Neural progenitor cell (in vitro differentiated cells): ENCODE measurements at places on chromosomes 4 and X.

- no peak for DNase-seq
These were observed 211.6 kb upstream of the DKK2 start for GRCh38 chr4:107247738-107248137.

GRCh38 chr4:38101563-38101962 is 141.4 kb downstream of the PTTG2 start:
- DNase-seq, result no peak

DNA sequence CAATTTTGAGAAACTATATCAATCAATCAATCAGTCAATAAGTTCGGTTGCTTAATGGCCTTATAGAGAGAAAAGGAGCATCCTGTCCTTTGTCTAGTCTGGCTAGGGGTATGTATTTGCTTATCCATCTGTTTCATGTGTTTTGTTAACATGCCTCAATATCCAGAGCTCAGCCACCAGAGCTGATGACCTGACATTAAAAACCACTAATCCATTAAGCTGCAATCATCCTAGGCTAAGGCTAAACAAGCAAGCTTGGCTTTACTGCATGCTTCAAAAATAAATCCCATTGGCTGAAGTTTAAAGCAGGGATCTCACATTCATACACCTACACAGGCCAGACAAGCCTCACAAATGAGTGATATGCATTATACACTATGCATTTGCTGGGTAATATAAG is 139.7 kb downstream of the INPP4B start:
- no peak for DNase-seq

- peak; percentile 17 for DNase-seq
These were observed 74.6 kb downstream of the CC2D2A start for GRCh38 chr4:15544248-15544729.

DNA sequence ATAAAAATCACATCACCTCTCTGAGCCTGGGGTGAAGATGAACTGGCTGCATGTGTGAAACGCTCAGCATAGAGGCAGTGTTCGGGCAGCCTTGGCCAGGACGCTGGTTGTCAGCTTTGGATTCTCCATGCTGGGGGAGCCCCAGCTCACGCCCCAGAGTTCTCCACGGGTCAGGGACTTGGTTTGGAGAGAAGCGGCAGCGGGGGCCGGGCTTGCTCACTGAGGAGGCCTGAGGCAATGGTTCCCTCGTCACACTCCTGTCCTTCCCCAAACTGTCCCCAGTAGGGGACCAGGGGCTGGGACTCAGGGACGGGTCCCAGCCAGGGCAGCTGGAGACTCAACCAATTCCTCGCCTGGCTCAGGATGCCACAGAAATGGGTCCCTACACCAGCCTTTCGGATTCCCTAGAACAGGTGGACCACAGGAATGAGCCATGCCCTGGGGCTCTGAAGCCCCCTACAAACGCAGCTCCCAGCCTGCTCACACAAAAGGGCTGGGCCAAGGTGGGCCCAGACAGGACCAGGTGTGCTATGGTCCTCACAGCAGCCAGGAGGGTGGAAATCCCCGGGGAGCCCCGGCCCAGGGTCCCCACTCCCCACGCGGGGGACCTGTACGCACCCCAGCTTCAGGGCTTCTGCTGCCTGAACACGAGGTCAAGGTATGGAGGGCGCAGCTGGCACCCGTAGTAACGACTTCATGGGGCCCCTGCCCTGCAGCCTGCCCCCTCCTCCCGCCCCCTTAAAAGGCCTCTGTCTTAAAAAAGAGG is 1.4 kb downstream of the MXD4 start:
- DNase-seq, result no peak

DNA sequence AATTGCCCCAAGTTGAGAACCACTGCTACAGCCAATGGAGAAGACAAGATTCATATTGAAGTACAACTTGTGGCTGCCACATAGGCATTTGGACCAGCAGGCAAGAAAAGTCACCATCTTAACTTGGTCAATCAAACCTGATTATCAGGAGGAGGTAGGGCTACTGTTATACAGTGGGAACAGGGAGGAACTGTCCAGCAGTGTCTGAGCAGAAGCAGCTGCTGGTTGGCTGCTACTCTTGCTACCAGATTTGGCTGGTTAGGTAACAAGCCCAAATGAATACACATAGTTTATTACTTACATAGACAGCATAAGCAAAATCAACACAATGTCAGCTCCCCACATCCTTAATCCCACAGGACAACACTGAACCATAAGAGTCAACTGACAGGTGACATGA is 39.4 kb downstream of the ATP1B4 start:
- DNase-seq, result no peak

- no peak for DNase-seq
These were observed 185.0 kb upstream of the GPRIN3 start for GRCh38 chr4:89492581-89493071.

- DNase-seq, result no peak
These were observed 22.1 kb downstream of the EPGN start for GRCh38 chr4:74330295-74330750.

- DNase-seq, result no peak
These were observed 25.2 kb downstream of the BMX start for GRCh38 chrX:15525664-15526416.

GRCh38 chrX:130119312-130119898 is 9.1 kb upstream of the ELF4 start:
- DNase-seq, result no peak

DNA sequence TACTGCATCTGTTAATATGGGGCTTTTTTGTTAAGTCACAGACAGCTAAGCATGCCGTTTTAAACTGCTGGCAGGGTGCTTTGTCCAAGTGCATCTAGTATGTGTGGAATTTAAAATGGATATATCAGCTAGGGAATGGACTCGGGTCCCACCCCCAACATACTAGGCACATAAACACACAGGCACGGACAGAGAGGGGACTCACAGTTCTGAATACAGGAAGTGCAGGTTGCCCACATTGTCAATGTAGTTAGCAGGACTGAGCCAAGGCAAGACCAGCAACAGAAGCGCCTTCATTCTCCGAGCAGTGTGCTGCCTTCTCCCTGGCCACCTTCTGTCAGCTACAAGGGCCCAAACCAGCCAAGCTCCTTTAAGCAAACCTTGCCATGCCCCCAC is 33.6 kb downstream of the LNX1 start:
- no peak for DNase-seq

GRCh38 chr4:1763550-1764080 is 29.5 kb upstream of the FGFR3 start:
- peak; percentile 39 for DNase-seq

GRCh38 chrX:57655065-57655464 is 25.0 kb downstream of the NLRP2B start:
- no peak for DNase-seq

DNA sequence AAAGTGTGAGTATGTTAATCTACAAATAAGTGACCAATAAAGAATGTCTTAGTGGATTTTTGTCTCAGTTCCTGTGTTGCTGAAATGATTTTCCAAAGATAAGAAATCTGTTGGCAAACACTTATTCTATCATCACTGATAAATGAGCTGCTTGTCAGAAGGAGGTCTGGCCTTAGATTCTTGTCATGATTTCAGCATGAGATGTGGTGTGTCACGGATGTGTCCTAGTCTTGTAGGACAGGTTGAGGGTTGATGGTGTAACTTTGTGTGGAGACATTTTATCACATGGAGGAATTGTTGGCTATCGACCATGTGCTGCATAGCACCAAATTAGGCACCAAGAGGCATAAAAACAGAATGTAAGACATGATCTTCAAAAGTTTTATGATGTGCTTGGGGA is 31.8 kb upstream of the LIMCH1 start:
- no peak for DNase-seq

DNA sequence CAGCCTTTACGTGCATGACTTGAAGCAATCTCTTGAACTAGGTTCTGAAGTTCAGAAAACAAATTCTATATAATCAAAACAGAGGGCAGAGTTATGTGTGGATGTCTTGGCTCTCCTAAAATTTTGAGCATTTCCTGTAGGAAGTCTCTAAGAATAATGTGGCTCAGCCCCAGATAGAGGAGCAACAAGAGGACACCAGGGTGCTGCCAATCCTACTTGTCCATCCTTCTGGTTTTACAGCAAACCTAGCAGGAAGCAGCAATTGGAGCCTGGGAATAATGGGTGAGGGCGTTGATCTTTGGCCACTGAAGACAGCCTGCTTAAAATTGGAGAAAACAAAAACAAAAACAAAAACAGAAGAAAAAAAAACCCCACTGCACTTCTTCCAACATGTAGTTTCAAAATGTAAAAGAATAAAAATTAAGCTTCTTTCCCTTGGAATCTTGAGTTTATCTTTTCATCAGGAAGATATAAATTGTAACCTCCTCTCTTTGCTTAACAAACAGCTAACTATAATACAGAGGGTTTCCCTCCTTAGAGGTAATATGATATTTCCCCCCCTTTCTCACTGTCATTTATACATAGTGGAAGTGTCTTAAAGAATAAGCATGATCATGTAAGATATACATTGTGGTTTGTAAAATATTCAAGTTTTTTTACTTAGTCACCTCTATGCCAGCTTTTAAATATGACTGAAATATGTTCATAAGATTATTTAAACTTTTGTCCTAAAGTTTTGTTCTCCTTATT is 130.6 kb downstream of the FBXO8 start:
- peak; percentile 69 for DNase-seq

DNA sequence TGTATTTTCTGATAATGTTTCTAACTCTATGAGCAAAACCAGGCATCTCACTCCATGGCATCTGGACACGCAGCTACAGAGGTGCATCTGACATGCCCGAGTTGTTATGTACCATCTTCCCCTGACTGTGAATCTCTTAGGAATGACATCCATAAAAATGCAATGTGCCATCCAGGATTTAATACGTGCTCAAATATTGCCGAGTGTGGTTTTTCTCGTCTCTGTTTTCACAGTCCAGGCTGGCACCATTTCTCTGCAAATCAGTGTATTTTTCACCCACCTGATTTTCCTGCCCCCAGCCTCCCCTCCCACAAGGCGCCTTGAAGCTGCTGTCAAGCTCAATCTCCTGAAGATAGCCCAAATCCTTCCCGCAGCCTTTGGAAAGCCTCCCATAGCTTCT is 154.6 kb downstream of the DHRSX start:
- no peak for DNase-seq

- DNase-seq, result no peak
These were observed 2.7 kb downstream of the TCEANC start for GRCh38 chrX:13655674-13656073.

DNA sequence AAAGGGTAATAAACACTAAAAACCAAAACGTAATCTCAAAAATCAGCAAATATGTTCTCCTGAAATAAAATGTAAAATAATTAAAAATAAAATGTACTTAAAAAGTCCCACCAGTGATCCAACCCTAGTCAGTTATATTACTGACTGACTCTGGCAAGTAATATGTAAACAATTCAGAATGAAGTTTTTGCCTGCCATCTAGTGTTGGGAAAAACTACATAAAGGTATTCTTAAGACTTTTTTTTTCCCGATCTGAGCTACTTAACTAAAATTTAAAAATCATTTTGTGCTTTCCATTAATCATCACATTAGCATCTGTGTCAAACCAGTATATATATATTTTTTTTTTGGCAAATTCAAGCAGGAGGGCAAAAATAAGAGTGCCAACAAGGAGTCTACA is 24.0 kb downstream of the RCHY1 start:
- peak; percentile 29 for DNase-seq

GRCh38 chr4:89364541-89364940 is 56.9 kb upstream of the GPRIN3 start:
- DNase-seq, result no peak

DNA sequence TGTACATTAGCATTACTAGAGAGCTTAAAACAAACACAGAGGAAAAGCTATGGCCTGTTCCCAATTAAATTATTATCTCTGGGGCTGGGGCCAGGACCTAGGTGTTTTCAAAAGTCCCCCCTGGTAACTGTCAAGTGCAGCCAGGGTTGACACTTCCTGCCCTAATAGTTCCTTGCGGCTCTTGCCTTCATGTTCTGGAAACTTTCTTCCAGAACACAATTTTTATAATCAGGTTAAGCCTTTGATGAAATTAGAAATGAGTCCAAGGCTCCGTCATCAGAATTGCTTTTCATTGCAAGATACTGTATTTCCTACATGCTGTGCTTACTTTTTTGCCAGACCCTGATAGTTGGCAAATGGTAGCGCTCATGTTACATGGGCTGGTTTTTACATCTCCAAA is 229.6 kb downstream of the UNC5C start:
- no peak for DNase-seq

GRCh38 chrX:63755892-63756291 is 29.1 kb downstream of the ARHGEF9 start:
- no peak for DNase-seq

GRCh38 chr4:79927931-79928330 is 145.1 kb downstream of the ANTXR2 start:
- no peak for DNase-seq

GRCh38 chr4:149498246-149498645 is 317.4 kb downstream of the IQCM start:
- no peak for DNase-seq

DNA sequence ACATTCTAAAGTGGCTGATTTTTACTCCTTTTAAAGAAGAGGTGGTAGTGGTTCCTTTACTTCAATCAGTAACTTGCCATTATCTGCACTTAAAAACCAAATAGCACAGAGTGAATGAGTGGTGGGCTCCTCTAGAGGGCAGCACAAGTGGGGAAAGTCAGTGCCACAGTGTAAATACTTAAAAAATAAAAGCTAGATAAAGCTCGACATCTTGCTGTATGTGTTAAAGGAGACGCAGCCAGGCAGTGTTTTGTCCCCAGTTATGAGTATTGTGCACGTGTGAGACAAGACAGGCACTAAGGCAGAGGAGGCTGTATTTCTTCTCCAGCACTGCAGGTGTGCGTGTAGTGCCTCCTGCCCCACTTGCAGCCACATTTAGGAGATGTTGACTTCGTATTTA is 24.6 kb downstream of the NAP1L5 start:
- DNase-seq, result peak; percentile 54

DNA sequence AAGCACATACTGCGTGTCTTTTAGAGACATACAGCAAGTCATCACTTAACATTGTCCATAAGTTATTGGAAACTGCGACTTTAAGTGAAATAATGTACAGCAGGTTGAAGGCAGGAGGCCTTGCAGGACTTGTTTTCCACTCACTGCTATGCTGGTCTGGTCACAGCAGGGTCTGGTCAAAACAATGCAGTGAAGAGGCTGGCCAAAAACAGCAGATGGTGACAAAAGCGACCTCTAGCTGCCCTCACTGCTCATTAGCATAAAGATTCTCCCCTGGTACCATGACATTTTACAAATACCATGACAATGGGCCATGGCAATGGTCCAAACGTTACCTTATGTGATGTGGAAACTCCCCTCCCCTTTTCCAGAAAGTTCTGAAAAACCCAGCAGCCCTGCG is 1283.6 kb downstream of the FSTL5 start:
- peak; percentile 4 for DNase-seq

DNA sequence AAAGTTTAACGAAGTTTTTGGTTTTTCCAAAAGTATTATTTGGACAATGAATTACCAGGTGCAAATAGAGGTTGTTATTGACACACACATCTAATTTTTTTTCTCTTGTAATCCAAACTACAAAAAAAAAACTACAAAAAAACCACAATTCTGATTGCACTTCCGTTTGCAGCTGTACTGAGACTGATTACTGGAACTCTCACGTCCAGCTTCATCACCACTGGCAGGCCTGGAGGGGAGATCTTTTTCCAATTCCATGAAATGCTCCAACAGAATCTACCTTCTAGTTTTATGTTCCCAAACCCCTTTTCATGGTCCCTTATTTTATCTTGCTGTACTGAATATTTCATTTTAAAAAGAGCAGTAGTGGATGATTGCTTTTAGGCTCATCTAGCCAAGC is 1118.3 kb downstream of the C4orf33 start:
- no peak for DNase-seq

GRCh38 chr4:85725721-85726170 is 250.8 kb downstream of the ARHGAP24 start:
- no peak for DNase-seq

GRCh38 chr4:30720661-30721184 is 554 bp downstream of the PCDH7 start:
- DNase-seq, result peak; percentile 66

- DNase-seq, result no peak
These were observed 911.2 kb downstream of the FSTL5 start for GRCh38 chr4:161252520-161253141.
